ENCODE measurements at places on chromosomes 11 and 22.

DNA sequence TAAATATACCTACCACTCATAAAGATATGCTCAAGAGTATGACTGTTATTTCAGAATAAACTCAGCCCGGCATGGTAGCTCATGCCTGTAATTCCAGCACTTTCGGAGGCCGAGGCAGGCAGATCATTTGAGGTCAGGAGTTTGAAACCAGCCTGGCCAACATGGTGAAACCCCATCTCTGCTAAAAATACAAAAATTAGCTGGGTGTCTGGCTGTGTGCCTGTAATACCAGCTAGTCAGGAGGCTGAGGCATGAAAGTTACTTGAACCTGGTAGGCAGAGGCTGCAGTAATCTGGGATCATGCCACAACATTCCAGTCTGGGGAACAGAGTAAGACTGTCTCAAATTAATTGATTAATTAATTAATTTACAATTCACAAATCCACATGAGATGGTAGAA, 208.2 kb upstream of the PDGFD start:
- no peak for DNase-seq

GRCh38 chr22:22157348-22157725, 87.2 kb upstream of the VPREB1 start:
- DNase-seq: no peak

- no peak for DNase-seq
These were observed 107.8 kb downstream of the CYP2R1 start for GRCh38 chr11:14784230-14784629.

- no peak for DNase-seq
These were observed 412.3 kb upstream of the SYN3 start for GRCh38 chr22:33470456-33470855.

DNA sequence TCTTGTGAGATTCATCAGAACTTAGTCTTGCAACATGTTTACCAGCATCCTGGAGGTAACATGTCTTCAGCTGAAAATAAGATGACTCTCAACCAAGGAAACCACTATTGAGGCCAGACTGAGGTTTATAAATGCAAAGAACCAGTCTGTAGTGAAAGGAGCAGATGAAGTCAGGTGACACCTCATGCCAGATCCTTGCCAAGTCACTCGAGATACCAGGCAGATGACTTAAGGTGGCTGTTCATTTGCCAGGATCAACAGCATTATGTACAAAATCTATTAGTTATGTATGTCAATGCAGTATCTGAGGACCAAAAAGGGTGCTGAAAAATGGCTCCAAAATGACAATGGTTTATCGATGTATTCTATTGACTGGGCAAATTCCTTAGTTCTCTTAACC, 100.0 kb upstream of the SOX6 start:
- DNase-seq: no peak

Measured in activated CD4-positive, alpha-beta T cell treated with anti-CD3 and anti-CD28 coated beads for 1 hour (primary cell).